Activated T-cell treated with anti-CD3 and anti-CD28 coated beads, Interleukin-2, amount 50 U/mL, for 72 hours (primary cell): ENCODE measurements at places on chromosomes 1 and 21. TPM values are rescaled to one million over a fixed set of nuclear protein-coding genes. Genes with fewer than 3 reads are reported as not detected.

- no peak overlapping the region for H3K4me3 ChIP-seq
- peaks cover 8% of the 10 kb centered on the region for H3K36me3 ChIP-seq
- no peaks in the 10 kb centered on the region for H3K27me3 ChIP-seq
- no peak for DNase-seq
These were observed 28.9 kb downstream of the ZSCAN20 start for GRCh38 chr1:33501309-33501708.

Gene OR2L8
- total RNA-seq = not detected

- H3K27ac ChIP-seq = peak within 1 kb of the TSS; percentile 66
- peaks cover 9% of the 10 kb centered on the region for H3K27me3 ChIP-seq
- H3K36me3 ChIP-seq = peaks cover 5% of the 10 kb centered on the region
These were observed at the start of gene RHOC for GRCh38 chr1:112706505-112707220. Gene RHOC (minus strand): TSS chr1:112707127. CDS start chr1:112703799, 3,328 bp downstream.

DNA sequence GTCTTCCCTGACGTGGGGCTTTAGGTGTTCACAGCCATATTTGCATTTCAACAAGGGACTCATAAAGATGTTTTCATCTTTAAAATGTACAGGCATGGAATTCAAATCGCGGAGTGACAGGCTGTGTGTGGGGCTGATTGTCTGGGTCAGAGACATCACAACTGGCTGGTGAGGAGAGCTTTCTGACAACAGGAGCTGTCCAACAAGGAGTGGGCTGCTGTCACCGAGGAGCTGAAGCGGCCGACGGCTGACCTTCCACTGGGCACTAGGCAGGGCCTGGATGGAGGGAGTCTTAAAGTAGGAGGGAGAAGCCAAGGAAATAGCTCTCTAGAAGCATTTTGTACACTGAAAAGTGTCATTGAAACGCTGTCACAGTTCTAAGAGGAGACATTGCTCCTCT, 30.5 kb upstream of the SCMH1 start:
- H3K27me3 ChIP-seq = peaks cover 25% of the 10 kb centered on the region
- H3K4me1 ChIP-seq = no peaks in the 10 kb centered on the region
- DNase-seq = no peak
- H3K36me3 ChIP-seq = no peaks in the 10 kb centered on the region
- no peak overlapping the region for H3K27ac ChIP-seq
- no peak overlapping the region for H3K4me3 ChIP-seq

DNA sequence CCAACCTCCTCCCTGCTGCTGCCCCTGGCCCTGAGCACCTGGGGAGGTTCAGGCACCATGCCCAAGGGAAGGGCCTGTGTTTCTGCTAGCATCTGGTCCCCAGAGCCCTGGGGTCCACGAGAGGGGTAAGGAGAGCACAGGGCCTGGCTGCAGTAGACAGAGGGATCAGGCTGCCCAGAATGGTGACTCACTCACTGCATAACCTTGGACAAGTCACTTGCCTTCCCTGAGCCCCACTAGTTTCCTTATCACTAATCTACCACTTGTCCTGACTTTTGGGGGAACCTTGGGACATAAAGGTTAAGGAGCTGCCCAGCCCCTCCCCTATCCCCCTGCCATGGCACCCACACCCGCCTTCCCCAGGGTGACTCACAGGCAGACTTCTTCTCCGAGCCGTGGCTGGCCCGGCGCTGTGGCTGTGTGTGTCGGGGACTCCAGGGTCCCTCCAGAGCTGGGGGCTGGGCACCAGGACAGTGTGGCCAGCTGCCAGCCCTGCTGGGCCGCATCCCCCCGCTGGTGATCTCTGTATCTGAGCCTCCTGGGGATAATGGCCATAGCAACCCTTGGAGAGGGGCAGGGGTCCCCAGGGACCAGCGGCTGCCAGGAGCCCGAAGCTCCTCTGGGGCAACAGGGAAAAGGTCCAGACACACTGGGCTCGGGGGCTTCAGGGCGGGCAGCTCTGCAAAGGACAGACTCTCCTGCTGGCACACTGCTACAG, 4.0 kb downstream of the ARHGEF19 start:
- H3K36me3 ChIP-seq = no peaks in the 10 kb centered on the region
- DNase-seq = no peak
- peaks cover 5% of the 10 kb centered on the region for H3K4me1 ChIP-seq
- H3K27ac ChIP-seq = no peak overlapping the region
- H3K27me3 ChIP-seq = no peaks in the 10 kb centered on the region

DNA sequence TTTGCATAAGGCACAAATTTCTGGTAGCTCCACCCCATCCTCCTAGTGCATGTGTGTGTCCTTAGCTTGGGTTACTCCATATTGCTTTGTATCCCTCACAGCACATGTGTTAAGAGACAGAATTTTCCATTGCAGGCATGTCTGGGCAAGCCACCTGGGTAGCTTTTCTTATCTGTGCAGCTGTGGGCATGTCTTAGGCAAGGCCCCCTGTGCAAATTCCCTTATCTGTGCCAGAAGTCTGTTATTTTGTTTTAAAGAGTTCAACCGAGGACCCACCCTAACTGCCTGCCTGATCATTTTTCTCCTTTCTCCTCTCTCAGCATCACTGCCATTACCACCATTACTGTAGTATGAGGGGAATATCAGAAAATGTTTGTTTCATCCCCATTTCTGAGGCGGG, 131.9 kb downstream of the CYYR1 start:
- no peaks in the 10 kb centered on the region for H3K36me3 ChIP-seq
- H3K27ac ChIP-seq = no peak overlapping the region
- H3K4me1 ChIP-seq = no peaks in the 10 kb centered on the region
- no peak overlapping the region for H3K4me3 ChIP-seq
- DNase-seq = no peak

Gene BTBD19
- 16.8 TPM for total RNA-seq

DNA sequence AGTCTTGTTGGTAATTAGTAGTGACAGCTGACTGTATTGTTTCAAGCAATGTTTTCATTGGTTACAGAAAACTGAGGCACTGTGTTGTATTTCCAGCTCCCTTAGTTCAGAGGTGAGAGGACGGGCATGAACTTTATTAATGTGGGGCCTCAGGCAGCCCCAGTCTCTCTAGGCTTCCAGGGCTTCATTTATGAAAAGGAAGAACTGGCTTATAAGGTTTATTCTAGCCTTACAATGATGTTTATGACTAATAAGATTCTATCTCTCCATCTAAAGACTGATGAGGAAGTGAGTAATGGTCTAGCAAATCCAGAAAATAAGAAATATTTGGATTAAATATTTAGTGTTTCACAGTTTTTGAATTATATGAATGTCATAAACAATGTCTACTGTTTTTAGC, 41.5 kb downstream of the CBS start:
- no peak for DNase-seq
- no peaks in the 10 kb centered on the region for H3K36me3 ChIP-seq
- no peaks in the 10 kb centered on the region for H3K4me1 ChIP-seq

- H3K27ac ChIP-seq = no peak overlapping the region
- H3K4me3 ChIP-seq = no peak overlapping the region
- H3K27me3 ChIP-seq = no peaks in the 10 kb centered on the region
These were observed 15.8 kb upstream of the TAS1R2 start for GRCh38 chr1:18875107-18875795.

GRCh38 chr1:25503551-25504426, 39.6 kb upstream of the LDLRAP1 start:
- no peak overlapping the region for H3K27ac ChIP-seq
- no peaks in the 10 kb centered on the region for H3K27me3 ChIP-seq
- DNase-seq = peak; percentile 60
- H3K4me1 ChIP-seq = peaks cover 24% of the 10 kb centered on the region
- H3K4me3 ChIP-seq = no peak overlapping the region
- H3K36me3 ChIP-seq = no peaks in the 10 kb centered on the region

GRCh38 chr1:241918879-241919278, 38.7 kb upstream of the BECN2 start:
- H3K27ac ChIP-seq = no peak overlapping the region
- no peaks in the 10 kb centered on the region for H3K4me1 ChIP-seq
- H3K36me3 ChIP-seq = no peaks in the 10 kb centered on the region
- no peak overlapping the region for H3K4me3 ChIP-seq

Gene DCST1
- 0.10 TPM for total RNA-seq

GRCh38 chr1:46081619-46082018, 50.8 kb downstream of the PIK3R3 start:
- H3K4me1 ChIP-seq = no peaks in the 10 kb centered on the region
- H3K27me3 ChIP-seq = no peaks in the 10 kb centered on the region
- H3K36me3 ChIP-seq = no peaks in the 10 kb centered on the region

Gene CLCA4
- not detected for total RNA-seq

DNA sequence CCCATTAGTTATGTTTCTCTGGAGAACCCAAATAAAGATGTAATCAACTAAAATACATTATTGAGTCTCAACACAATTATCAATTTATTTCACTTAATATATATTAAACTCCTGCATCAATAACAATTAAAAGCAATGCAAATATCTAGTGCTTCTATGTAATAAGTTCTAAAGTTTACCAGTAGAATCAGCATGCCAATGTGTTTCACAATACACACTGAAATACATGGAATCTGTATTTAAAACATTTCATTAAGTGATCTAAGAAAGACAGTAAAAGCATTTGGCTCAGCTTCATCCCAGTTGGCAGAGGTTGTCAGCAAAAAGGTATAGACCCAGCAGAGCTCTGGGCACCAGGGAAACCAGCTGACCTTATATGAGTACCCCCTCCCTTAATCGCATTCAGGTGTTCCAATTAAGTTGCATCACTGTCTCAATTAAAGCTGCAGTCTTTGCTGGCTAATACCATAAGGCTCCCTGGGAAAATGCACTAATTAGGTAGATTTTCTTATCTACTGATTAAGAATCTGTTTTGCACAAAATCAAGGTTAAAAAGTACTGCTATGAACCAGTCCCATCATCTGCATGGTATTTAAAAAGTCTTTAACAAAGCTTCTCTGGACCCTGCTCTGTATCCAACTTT, 63.1 kb downstream of the NIBAN1 start:
- no peak overlapping the region for H3K27ac ChIP-seq
- H3K27me3 ChIP-seq = no peaks in the 10 kb centered on the region
- no peak overlapping the region for H3K4me3 ChIP-seq
- no peaks in the 10 kb centered on the region for H3K36me3 ChIP-seq
- no peak for DNase-seq
- H3K4me1 ChIP-seq = no peaks in the 10 kb centered on the region

DNA sequence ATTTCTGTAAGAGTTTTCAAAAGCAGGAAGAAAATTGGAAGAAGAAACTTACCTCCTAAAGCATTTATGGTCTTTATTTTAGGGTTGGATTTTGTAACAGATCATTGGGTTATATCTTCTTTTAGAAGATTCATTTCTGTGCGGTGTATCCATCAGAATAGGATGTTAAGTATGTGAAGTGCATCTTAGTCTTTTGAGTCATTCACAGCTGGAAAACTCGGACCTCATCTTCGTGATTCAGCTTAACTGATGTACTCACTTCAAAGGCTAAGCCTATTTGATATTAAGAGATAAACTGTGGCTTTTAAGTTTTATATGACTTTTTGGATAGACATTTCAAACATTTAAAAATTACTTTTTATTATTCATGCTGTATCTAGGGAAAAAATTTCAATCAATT, 56.3 kb downstream of the GIPC2 start:
- H3K27me3 ChIP-seq = no peaks in the 10 kb centered on the region
- H3K27ac ChIP-seq = no peak overlapping the region
- H3K36me3 ChIP-seq = no peaks in the 10 kb centered on the region
- H3K4me1 ChIP-seq = no peaks in the 10 kb centered on the region

- H3K27ac ChIP-seq = no peak overlapping the region
- H3K36me3 ChIP-seq = no peaks in the 10 kb centered on the region
- no peak overlapping the region for H3K4me3 ChIP-seq
These were observed 118.5 kb downstream of the ITSN1 start for GRCh38 chr21:33760641-33761440.

DNA sequence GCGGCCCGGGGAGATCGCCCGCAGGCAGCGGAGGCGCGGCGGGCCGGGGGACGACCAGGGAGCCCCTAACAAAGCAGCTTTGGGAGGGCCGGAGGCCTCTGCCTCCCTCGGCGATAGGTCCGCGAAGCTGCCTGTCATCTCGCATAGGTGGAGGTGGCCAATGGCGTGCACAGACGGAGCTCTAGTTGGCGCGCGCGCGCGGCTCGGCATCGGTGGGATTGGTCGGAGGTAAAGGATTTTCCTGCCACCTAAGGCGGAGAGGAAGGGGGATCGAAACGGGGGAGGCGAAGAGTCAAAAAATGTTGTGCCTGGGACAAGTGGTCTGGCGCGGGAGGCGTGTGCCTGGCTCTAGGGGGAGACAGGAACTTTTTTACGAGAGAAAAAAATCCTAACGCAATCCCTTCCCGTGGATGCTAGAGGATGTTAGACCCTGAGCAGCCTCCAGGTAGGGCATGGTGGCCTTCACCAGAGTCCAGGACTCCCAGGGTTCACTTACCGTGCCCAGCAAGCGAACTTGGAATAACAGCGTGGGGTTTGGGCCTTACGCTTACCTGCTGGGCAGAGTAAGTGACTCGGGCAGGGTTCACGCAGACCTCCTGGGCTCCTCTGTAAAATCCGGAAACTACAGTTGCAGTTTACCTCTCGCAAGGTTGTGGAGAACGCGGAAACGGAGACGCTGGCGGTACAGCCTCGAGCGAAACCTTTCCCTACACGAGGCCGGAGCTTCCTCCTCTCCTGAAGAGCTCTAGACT, 99.9 kb upstream of the SOD1 start:
- H3K36me3 ChIP-seq = peaks cover 2% of the 10 kb centered on the region
- H3K4me1 ChIP-seq = peaks cover 34% of the 10 kb centered on the region
- H3K27ac ChIP-seq = no peak overlapping the region
- DNase-seq = peak; percentile 98

GRCh38 chr1:115669002-115669673, 27.4 kb downstream of the VANGL1 start:
- H3K4me3 ChIP-seq = no peak overlapping the region
- H3K27ac ChIP-seq = no peak overlapping the region
- peaks cover 5% of the 10 kb centered on the region for H3K36me3 ChIP-seq
- DNase-seq = no peak
- no peaks in the 10 kb centered on the region for H3K4me1 ChIP-seq

Gene TRIM45
- total RNA-seq = 0.34 TPM

- no peaks in the 10 kb centered on the region for H3K36me3 ChIP-seq
- H3K4me3 ChIP-seq = no peak overlapping the region
- no peak overlapping the region for H3K27ac ChIP-seq
These were observed 23.2 kb upstream of the RGSL1 start for GRCh38 chr1:182426442-182427430.

DNA sequence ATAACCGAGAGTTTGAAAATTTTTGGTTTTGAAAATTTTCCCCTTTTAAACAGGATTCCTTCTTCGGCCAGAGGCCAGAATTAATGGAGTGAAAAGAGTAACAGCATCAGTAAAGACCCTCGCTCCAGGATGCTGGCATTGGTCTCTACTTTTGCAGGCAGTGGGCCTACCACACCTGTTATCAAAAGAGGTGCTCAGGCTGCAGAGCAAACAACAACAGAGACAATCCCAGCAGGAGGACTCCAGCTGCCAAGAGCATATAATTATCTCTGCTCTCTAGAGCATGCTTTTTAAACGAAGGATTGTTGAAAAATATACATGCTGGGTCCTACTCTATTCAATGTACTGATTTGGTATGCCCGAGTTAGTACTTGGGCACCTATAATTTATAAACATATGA, 1048.5 kb downstream of the PLA2G4A start:
- no peak overlapping the region for H3K27ac ChIP-seq
- H3K4me1 ChIP-seq = no peaks in the 10 kb centered on the region
- no peak for DNase-seq
- no peak overlapping the region for H3K4me3 ChIP-seq

- H3K27me3 ChIP-seq = no peaks in the 10 kb centered on the region
- no peak overlapping the region for H3K27ac ChIP-seq
- H3K36me3 ChIP-seq = peaks cover 1% of the 10 kb centered on the region
- H3K4me1 ChIP-seq = no peaks in the 10 kb centered on the region
These were observed 604.8 kb upstream of the CXADR start for GRCh38 chr21:16908077-16908476.

- H3K27ac ChIP-seq = no peak overlapping the region
- peak; percentile 68 for DNase-seq
- no peaks in the 10 kb centered on the region for H3K27me3 ChIP-seq
- peak overlapping the region; percentile 47 for H3K4me3 ChIP-seq
- H3K36me3 ChIP-seq = no peaks in the 10 kb centered on the region
These were observed 101.4 kb upstream of the VAMP3 start for GRCh38 chr1:7669559-7670311.
